Stimulated activated CD4-positive, alpha-beta T cell treated with anti-CD3 and anti-CD28 coated beads, Interleukin-4, amount 100 ng/mL, for 48 hours (primary cell): ENCODE measurements at places on chromosomes 12 and 14.

DNA sequence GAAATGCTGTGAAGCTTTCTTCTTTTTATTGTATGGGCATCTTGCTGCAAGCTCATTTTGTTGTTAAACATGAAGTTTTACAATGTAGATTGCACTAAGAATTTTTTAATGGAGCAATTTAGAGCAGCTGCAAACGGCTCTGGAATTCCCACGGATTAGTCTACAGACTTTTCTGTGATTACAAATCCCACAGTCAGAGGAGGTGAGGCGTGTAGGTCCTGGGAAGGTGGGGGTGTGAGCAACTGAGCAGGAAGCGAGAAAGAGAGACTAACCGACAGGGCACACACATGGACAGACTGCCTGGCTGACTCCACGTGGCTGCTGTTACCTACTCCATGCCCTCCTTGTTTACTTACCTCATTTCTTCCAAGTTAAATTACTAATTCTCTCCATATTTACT is 348.5 kb downstream of the NPAS3 start:
- no peak for DNase-seq

- no peak for DNase-seq
Measured at GRCh38 chr12:88574278-88574677, 6.0 kb downstream of the KITLG start.

GRCh38 chr12:26374934-26375680 is 179.7 kb downstream of the SSPN start:
- no peak for DNase-seq

DNA sequence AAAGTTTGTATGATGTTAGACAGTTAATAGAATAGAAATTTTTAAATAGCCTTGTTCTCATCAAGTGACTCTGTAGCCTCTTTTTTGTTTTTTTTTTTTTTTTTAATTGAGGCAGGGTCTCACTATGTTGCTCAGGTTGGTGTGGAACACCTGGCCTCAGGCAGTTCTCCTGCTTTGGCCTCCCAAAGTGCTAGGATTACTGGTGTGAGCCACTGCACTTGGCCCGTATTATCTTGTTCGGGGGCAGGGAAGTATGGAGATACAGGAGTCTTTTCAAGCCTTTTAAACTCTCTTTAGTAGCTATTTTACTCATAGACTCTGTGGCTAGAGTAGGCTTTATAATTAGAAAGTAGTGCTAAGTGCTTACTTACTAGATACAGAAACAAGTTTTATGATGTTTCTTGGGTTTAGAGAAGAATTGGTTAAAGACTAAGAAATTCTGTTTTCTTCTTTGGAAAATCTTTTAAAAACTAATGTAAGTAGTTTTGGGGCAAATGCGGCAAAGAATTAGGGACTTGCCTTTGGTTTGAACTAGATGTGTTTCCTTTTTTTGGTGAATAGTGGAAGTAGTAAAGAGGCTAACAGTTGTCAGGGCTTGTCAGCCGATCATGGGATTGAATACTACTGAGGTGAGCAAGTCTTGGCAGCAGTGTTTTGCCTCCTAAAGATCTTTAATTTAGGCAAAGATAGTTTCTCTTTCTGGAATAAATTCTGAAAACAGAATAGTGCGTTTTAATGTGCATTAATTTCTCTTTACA is 31.3 kb downstream of the FBXO34 start:
- no peak for DNase-seq

DNA sequence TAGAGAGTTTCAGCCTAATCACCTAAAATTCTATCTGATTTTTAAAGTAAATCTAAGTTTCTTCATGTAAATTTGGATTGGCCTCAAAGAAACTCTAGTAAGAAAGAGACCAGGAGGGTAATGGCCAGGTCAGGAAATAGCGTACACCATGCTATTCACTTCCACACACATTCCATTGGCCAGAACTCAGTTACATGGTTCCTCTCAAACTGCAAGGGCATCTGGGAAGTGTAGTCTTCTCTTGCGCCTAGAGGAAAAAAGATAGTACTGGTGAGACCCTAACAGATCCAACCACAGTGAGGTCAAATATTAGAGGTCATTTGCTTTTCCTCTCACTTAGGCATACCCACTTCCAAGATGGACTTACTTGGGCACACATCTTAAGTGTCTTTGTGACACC is 39.1 kb downstream of the MBIP start:
- no peak for DNase-seq

GRCh38 chr12:126384026-126384564 is 1318.9 kb downstream of the AACS start:
- no peak for DNase-seq

GRCh38 chr12:93734784-93735183 is 57.6 kb downstream of the CRADD start:
- no peak for DNase-seq
